ENCODE measurements at places on chromosomes 12 and 14. TPM values are rescaled to one million over a fixed set of nuclear protein-coding genes. Genes with fewer than 3 reads are reported as not detected.
A peak's percentile ranks its signal among the peaks of the same experiment; 100 is the strongest.

DNA sequence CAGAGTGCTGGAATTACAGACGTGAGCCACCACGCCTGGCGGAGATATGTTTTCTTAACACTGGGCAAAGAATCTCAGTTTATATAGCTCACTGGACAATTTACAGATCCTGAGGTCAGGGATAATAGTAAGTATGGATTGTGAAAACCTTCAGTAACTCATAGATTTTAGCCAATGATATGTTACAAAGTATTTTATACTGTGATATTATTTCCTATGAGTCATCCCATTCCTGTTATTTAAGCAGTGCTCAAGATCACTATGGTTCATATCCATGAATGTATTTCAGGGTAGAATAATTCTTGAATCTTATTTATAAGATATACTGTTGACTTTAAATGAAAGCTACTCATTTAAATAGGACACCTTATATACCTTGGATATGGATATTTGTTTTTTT, 107.2 kb downstream of the RAD51B start:
- DNase-seq: no peak

- DNase-seq: no peak
These were observed 6.4 kb upstream of the NKX2-8 start for GRCh38 chr14:36588788-36589187.

DNA sequence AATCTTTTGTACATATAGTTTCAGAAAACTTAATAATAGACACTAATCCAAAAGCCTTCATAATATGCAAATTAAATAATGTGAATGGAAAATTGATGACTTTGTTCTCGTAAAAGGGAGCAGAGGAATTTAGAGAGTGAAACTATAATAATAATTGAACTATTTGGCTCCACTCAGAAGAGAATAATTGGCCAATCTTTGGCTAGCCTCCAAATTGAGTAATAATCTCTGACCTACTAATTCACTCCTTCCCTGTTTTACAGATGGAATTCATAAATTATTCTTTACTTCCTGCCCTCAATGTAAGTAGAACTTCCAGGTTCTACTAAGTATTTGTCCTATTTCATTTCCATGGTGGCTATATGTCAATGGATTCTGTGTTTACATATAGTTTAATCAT, 15.8 kb downstream of the TRIM9 start:
- DNase-seq: no peak

GRCh38 chr12:17841496-17841895, 248.5 kb downstream of the RERGL start:
- DNase-seq: no peak

DNA sequence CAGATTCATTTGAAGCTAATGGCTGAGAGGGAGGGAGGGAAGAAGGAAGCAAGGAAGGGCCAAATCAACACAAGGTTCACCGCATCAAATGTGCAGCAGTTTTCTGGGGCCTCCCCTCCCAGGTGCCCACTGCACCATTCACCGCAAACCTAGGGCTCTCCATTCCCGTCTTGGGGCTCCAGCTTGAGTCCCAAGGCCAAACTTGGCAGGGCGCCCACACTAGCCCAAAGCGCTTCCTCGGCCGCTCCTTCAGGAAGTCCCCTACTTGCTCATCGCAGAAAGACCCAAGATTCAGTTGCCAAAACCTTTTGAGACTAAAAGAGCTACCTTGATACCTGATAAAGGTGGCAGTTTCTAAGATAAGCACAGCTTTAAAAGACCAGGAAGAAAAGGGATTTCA, 140.5 kb upstream of the FKBP4 start:
- DNase-seq: no peak

DNA sequence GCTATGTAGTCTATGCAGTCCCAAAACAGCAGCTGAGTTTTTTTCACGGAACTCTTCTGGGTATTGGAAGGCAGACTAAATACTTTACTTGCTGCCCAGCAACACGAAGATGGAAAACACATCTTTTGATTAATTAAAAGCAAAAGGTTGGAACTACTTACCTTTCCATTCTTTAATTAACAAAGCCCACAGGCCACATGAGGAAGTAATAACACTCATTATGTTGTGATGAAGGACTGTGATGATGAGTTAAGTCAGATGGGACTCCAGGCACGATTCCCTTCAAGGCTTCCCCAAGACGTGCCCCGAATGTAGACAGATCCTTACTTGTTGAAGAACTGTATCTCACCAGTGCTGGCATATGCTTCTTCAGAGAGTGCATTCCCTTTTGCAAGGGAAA, 129.0 kb downstream of the WIF1 start:
- DNase-seq: peak; percentile 36

GRCh38 chr12:93944201-93944600, 204.2 kb upstream of the PLXNC1 start:
- no peak for DNase-seq

- DNase-seq: no peak
These were observed 219.0 kb downstream of the SPTSSA start for GRCh38 chr14:34243001-34243400.

GRCh38 chr14:87044807-87045206, 948.2 kb downstream of the GALC start:
- no peak for DNase-seq

INSM2 gene
- total RNA-seq: not detected

TRAF3 gene
- total RNA-seq: 15.7 TPM

TNS2 gene
- total RNA-seq: 65.4 TPM

RIMBP2 gene
- under 0.01 TPM for total RNA-seq
